CD4-positive, CD25-positive, alpha-beta regulatory T cell (primary cell): ENCODE measurements at places on chromosomes 2 and 18. TPM values are rescaled to one million over a fixed set of nuclear protein-coding genes. Genes with fewer than 3 reads are reported as not detected.

Gene CYS1
- not detected for total RNA-seq

Gene TUBA3E
- not detected for total RNA-seq

Gene SMAD4
- total RNA-seq, result 89.5 TPM

Gene TMEM178A
- total RNA-seq, result not detected

Gene OXER1
- not detected for total RNA-seq

Gene DNAH7
- not detected for total RNA-seq

Gene TNS1
- total RNA-seq, result 0.49 TPM

Gene NETO1
- not detected for total RNA-seq

DNA sequence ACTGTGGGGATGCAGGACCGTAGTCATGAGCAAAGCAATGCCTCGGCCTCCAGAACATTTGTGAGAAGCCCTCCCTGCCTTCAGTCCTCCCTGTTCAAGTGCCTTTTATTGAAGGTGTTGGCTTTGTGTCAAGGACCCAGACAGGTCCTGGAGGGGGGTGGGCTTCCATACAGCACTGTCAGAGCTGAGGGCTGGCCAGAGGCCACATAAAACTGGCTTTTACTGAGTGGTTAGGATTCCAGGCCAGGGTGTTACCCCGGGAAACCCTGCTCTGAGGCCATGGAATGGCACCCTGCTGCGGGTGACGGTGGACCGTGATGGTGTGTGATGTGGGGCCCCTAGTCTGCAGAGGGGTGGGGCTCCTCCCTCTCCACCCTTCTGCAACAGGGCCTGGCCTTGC is 41.6 kb downstream of the TOGARAM2 start:
- no peak for DNase-seq

DNA sequence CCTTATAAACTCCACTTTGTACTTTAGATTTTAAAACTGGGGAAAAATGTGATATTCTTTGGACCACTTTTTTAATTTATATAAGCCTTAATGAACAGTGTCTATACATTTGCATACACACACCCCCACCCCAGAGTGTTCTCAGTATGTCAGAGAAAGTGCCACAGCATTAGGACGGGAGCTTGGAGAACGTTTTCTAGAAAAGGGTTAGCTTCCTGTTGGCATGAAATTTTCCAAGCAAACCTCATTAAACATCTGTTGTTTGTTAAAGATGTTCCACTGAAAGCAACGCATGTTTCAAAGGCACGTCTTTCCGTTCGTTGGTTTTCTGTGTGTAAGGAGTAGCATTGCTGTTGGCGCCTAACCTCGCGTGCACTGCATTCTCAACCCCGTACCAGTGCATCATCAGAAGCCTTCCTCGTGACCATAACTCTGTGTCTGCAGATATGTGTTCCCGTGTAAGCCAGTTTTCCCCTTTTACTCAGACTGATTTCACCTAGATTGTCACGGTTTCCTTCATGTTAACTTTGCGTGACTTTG is 228.5 kb downstream of the ALPK2 start:
- DNase-seq, result no peak

- DNase-seq, result no peak
Observed at GRCh38 chr2:63027220-63027619, 23.4 kb upstream of the OTX1 start.

GRCh38 chr2:67048314-67048713 is 348.8 kb upstream of the ETAA1 start:
- DNase-seq, result no peak

DNA sequence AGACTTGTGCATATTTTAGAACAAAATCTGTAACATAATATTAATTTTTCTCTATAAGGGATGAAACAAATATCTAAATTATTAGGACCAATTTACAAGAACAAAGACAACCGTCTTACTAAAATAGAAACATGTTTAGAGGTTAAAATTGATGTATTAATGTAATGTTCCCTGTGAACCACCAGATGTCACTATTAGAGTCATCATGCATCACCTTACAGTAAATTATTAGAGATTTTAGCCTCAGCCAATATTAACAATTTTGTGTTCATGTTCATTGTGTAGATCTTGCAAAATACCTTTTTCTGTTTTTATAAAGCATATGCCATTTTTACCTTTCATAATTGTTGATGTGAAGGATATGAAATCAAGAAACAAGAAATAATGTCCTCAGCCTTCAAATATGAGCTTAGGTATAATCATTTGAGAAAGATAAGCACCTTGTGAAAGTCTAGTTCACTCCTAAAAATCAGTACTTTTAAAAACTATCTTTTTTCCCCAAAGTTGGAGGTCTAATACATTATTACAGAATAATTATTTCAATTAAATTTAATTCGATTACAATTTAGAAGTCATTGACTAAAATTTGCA is 344.3 kb upstream of the KCNH7 start:
- DNase-seq, result no peak

DNA sequence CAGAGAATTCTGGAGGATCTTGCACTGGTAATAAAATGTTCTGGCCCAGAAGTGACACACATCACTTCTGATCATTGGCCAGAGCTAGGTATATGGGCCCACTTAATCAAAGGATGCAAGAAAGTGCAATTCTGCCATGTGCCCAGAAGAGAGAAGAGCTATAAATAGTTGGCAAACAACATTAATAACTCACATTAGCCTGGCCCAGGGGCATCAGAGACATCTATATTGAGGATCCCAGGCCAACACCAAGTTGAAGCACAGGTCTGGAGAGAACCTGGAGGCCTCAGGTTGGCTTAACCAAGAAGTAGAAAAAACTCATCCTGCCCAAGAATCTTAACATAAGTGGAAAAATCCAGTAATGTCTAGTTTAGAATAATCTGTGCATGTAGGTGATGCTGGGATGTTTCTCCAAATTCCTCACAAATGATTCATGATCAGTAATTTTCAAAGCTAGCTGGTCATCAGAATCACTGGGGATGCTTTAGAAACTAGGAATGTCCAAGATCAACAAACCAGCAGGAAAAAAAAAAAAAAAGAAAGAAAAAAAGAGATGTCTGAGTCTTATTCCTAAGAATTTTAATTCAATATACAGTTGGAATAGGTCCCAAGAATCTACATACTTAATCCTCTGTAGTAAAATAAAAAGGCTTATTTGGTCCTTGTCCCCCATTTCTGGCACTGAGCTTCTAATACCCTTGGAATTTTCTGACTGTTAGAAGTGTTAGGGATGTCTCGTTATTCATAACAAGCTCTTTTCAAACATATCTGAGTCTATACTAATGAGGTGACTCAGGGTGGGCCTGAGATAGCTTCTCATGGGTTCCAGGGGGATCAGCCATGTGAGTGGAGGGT is 35.0 kb upstream of the EVA1A start:
- DNase-seq, result no peak

- DNase-seq, result no peak
Observed at GRCh38 chr2:96970910-96971309, 15.5 kb downstream of the FAM178B start.

- DNase-seq, result no peak
Observed at GRCh38 chr2:213152888-213153287, 1.5 kb upstream of the IKZF2 start.

DNA sequence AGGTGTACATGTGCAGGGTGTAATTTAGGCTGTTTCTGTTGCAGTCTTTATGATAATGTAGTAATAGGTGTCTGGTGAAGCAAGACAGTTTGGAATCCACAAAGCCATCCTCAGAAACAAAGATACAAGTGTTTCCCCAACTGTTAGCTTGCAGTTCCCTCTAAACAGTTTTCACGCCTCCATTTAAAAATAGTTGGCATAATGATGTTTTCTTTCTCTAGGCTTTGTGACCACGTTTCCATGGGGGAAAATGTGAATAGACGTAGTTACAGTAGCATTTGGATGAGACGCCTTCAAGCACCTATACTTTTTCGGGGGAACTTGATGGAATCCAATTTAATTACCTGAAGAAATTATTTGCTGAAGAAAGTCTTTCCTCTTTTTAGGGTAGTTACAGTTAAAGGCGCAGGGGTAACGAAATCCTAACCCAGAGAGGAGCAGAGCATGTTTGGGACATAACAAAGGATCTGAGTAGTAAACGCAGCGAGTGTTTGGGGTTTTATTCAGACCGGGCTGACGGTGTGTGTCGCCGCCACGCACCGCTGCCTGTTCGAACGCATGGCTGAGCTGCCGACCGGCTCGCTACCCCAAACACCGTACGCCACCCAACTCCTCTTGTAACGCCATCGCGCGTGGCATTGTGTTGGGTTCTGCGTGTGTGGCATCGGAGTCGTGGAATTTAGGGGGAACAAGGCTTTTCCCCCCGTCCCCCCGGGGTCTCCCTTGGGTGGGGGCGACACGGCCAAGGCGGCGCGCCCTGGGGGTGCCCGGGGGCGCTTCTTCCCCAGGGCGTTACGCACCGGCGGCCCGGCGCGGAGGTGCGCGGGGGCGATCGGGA is 681 bp upstream of the NRP2 start:
- DNase-seq, result no peak

DNA sequence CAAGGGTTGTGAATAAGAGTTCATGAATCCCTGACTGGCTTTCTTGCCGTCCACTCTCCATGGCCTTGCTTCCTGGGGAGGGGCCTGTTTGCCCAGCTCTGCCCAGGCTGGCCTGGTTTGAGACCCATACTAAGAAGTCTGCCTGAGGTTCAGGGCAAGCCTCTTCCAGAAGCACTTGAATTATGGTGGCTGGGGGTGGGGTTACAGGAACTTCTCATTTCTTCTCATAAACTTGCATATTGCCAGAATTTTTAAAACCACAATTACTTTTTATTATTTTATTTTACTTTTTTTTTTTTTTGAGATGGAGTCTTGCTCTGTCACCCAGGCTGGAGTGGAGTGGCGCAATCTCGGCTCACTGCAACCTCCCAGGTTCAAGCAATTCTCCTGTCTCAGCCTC is 42.0 kb downstream of the GORASP2 start:
- no peak for DNase-seq

GRCh38 chr2:121776361-121776760 is 20.9 kb downstream of the TSN start:
- DNase-seq, result no peak

DNA sequence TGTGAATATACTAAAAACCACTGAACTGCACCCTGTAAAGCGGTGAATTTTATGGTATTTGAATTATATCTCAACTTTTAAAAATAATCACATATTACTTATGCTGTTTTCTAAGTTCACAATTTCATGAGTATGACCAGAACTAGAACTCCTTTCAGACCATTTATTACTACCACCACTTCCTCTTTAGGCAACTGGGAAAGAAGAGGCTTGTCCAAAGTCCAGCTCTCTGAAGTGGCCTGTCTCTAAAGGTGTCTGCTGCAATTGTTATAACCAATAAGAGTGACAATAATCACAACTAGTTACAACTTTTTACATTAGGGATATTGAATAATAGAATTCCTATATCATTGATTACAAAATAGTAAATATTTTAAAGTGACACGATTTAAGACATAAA is 267.9 kb upstream of the PIK3C3 start:
- DNase-seq, result no peak

- no peak for DNase-seq
Observed at GRCh38 chr18:76420898-76421684, 74.0 kb downstream of the ZNF516 start.

- no peak for DNase-seq
Observed at GRCh38 chr2:71664161-71664560, 210.8 kb downstream of the DYSF start.

GRCh38 chr2:208549546-208550158 is 143.1 kb downstream of the PTH2R start:
- DNase-seq, result no peak

DNA sequence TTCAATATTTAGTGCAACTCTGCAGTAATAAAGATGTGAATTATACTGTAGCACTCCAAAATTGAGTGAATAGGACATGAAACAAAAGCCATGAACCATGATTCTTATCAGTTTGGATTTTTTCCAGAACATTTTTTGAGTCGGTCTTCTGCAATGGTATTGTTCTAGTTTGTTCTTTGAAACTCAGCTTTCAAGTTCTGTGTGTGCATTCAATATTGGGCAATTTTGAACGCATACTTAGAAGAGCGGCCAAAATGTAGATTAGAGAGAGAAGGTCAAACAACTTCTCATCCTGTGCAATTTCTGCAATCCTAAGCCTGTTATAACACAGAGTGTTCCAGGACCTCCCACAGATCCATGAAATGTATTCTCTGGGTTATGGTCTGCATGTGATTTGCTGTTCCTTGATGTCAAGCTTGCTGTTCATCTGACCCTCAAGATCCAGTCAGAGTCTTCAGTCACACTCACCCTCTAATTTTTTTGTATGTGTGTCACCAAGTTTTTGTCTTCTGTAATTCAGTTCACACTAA is 48.3 kb downstream of the TSPYL6 start:
- DNase-seq, result no peak

DNA sequence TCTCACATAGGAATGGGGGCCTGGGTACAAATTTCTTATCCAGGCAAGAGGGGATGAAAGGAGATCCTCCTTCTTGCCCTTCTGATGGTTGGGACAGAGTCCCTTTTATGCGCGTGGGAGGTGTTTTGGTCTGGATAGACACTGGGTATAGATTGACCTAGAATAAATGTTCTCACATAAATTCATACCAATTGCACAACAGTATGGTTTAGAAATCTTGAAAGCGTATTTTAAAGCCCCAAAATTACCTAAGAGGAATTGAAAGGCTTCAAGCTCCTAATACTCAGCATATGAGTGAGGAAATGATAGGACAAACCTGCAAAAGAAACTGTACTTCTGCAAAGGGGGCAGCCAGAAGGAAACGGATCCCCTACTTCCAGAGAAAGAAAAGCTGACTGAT is 2.6 kb upstream of the BCL2 start:
- DNase-seq, result no peak

DNA sequence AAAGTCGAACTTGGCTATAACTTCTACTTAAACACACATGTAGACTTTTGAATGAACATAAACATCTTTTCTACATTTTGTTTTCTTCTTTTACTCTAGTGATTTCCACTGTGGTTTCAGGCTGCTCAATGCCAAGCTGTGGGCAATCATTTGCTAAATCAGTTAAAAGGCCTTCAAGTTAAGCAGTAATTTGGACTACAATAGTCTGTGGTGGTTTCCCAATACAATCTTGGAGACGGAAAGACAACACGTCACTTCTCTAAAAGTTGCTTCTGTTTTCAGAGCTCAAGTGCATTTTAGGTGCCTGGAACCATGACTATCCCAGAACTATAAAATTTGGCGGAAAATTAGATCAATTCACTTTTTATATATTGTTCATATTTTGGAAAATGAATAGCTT is 69.4 kb downstream of the TXNL1 start:
- DNase-seq, result no peak

- no peak for DNase-seq
Observed at GRCh38 chr2:182867426-182868053, 1.1 kb upstream of the FRZB start.

GRCh38 chr2:195613922-195614321 is 43.1 kb upstream of the SLC39A10 start:
- DNase-seq, result no peak

- no peak for DNase-seq
Observed at GRCh38 chr2:23350792-23351355, 34.1 kb upstream of the KLHL29 start.

GRCh38 chr18:56803051-56803450 is 151.9 kb downstream of the WDR7 start:
- DNase-seq, result no peak

- DNase-seq, result no peak
Observed at GRCh38 chr18:58616446-58616845, 12.4 kb downstream of the ALPK2 start.

DNA sequence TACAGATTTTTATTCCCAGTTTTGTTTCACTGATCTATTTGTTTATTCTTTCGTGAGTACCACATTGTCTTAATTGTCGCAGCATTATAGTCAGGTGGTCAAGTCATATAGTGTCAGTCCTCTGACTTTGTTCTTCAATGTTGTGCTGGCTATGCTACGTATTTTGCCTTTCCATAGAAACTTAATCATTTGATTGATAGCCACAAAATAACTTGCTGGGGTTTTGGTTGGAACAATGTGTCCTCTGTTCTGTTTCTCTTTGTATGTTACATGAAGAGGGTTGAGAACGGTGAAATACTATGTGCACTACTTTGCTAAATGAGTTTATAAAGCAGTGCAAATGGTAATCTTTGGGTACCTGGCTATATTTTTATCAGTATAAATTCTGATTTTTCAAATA is 64.9 kb upstream of the TTC27 start:
- no peak for DNase-seq
